ENCODE measurements at places on chromosomes 7 and 10.

DNA sequence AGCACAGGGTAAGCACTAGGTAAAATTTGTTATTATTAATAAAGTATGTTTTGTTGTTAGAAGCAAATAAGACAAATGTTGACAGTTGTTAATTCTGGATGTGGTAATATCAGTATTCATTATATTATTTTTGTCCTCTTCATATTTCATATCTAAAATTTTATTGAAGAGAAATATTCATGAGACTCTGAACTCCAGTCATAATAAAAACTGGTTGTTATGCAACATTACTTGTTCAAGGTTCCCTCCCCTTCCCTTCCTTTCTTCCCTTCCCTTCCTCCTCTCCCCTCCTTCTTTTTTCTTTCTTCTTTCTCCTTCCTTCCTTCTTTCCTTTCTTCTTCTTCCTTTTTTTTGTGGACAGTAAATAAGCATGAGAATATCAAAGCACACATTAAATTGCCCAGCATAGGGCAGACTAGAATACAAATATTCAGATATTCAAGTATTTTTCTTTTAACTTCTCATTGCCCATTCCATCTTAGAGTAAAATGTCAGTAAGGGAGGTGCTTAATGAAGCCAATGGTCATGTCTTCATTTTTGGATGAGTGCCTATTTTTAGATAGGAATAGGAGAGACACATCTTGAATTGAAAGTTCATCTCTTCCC is 245.0 kb downstream of the INHBA start:
- DNase-seq: no peak

GRCh38 chr7:18762189-18762588 is 266.6 kb downstream of the HDAC9 start:
- DNase-seq: peak; percentile 87

DNA sequence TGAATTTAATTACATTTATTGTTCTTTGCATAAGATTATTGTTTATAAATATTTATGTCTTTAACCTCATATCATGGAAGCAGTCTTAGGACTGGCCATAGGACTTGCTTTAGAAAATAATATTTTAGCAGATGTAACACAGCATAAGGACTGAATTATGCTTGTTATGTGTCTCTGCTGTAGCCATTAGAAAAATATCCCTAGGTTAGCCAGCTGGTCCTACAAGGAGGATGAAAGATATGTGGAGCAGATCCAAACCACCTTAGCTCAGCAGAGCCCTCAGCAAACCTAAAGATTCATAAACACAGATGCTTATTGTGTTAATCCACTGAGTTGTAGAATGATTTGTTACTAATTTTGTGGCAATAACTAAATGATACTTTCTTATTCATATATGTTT is 166.0 kb upstream of the COL1A2 start:
- DNase-seq: no peak

- DNase-seq: peak; percentile 85
These were observed 299.8 kb downstream of the HGF start for GRCh38 chr7:81469869-81470723.

- DNase-seq: no peak
These were observed 67.2 kb upstream of the AUTS2 start for GRCh38 chr7:69531050-69531449.
